Left renal cortex interstitium (tissue), 4 donors: ENCODE measurements at places on chromosomes 5 and 9. TPM values are rescaled to one million over a fixed set of nuclear protein-coding genes. Genes with fewer than 3 reads are reported as not detected.

Gene ZBTB6
- polyA plus RNA-seq = 15.2 TPM

Gene TMEM38B
- polyA plus RNA-seq = 35.9 TPM

Gene C5orf24
- polyA plus RNA-seq = 98.2 TPM

Gene FREM1
- 154 TPM for polyA plus RNA-seq

Gene AJM1
- 1.1 TPM for polyA plus RNA-seq

Gene TNFSF8
- polyA plus RNA-seq = 0.68 TPM

Gene PFN3
- 0.91 TPM for polyA plus RNA-seq

Gene IFNA2
- not detected for polyA plus RNA-seq

Gene HNRNPK
- polyA plus RNA-seq = 1,030 TPM

Gene DRD1
- polyA plus RNA-seq = 0.03 TPM

Gene CCIN
- 0.30 TPM for polyA plus RNA-seq

DNA sequence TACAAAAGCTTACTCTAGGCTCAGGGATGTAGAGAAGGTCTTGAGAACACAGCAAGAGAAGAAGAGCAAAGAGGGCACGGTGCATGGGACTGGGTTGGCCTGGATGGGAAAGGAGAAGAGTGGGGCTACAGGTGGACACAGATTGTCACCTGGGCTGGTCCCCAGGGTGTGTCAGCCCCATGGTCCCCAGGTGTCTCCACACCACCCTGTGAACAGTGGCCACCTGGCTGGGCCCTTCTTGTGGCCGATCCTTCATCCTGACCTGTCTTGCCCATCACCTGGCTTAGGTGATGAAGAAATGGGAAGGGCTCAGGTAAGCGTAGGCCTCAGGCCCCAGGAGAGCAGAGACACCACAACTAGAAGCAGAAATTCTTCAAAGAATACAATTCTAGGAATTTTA is 188.9 kb downstream of the TENT4A start:
- no peak for DNase-seq

DNA sequence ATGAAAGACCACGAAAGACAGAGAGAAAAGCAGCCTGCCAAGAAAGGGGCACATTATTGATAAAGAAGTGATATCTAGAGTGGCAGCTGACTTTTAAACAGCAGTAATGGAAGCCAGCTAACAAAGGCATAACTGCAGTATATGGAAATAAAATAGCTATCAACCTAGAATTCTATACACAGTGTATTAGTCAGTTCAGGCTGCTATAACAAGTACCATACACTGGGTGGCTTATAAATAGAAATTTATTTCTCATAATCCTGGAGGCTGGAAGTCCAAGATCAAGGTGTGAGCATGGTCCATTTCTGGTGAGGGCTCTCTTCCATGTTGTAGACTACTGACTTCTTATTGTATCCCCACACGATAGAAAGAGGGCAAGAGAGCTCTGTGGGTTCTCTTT is 109.8 kb downstream of the DEPDC1B start:
- DNase-seq = no peak

GRCh38 chr9:134738869-134739659 is 97.5 kb downstream of the COL5A1 start:
- peak; percentile 24 for DNase-seq

DNA sequence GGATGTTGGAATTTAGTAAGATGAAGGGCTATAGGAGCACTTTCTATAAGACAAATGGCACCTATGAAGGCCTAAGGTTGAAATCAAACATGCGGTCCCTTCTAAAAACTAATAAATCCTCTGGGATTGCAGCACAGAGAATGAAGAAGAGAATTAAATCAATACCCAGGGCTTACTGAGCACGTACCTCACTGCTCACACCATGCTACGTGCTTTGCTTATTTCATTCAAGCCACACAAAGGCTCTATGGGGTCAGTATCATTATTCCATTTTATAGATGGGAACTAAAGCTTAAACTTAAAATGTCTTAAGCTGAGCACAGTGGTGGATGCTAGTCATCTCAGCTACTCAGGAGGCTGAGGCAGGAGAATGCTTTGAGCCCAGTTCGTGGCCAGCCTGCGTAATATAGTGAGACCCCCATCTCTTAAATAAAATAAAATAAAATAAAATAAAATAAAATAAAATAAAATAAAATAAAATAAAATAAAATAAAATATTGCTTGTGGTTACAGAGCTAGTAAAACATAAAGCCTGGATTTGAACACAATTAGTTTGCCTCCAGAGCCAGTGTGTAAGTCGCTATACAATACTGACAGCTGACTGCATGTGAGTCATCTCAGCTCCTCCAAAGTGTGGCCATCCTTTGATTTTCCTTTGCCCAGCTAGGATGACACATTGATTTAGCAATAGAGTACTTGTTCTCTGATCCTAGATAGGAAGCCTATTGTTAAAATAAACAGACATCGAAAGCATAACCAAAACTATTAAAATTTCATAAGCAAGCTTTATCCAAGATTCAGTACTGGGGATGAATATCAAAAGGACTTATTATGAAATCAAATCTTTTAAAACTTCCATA is 20.9 kb upstream of the DPYSL3 start:
- no peak for DNase-seq

GRCh38 chr5:110909950-110910349 is 161.6 kb upstream of the TSLP start:
- no peak for DNase-seq

GRCh38 chr5:31393126-31393525 is 138.8 kb downstream of the DROSHA start:
- DNase-seq = no peak

DNA sequence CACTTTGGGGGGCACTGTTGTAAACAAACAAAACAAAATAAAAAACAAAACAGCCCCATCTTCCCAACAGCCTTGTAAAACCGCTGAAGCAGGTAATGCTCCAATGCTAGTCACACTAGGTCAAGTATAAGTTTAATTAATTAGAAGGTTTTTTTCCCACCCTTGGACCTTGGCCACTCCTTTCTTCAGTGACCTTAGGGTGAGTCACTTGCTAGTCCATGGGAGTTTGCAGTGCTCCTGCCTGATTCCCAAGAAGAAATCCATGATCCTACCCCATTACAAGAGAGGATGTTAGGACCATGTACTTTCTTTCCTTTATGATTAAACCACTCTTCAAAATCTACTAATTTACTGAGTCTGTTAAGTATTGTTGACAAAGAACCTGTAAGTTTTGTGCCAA is 192.2 kb upstream of the CDKN2B start:
- DNase-seq = no peak

DNA sequence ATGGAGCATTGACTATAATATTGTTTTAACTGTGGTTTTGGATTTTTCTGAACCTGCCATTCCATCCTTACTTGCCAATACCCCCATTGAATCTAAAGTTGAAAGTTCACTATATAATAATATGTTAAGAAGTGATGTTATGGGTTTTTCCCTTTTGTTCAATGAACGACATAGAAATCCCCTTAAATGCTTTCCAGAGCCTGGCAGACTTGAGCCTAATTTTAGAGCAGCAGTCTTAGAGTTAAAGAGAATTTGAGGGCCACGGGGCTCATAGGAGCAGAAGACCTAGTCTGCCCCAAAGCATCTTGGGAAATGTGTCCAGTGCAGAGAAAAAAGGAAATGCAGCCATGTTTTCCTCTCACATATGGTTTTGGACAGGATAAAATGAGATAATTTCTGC is 146.1 kb upstream of the SLC44A1 start:
- DNase-seq = no peak

GRCh38 chr9:130835441-130836298 is 616 bp downstream of the ABL1 start:
- DNase-seq = no peak

- DNase-seq = no peak
These were observed 1.6 kb downstream of the BRINP1 start for GRCh38 chr9:119367683-119368075.

- no peak for DNase-seq
These were observed 21.6 kb downstream of the NCS1 start for GRCh38 chr9:130193531-130194377.

- DNase-seq = no peak
These were observed 2.1 kb downstream of the SEPTIN8 start for GRCh38 chr5:132774896-132775295.

GRCh38 chr5:177449140-177450061 is 2.8 kb downstream of the PRR7 start:
- no peak for DNase-seq

GRCh38 chr9:68597362-68597997 is 56.8 kb upstream of the TMEM252 start:
- no peak for DNase-seq

GRCh38 chr5:137207023-137207760 is 291.9 kb downstream of the SPOCK1 start:
- no peak for DNase-seq

- DNase-seq = no peak
These were observed 6.1 kb downstream of the NOTCH1 start for GRCh38 chr9:136539427-136540421.
